ENCODE measurements at places on chromosomes 3 and 15.

DNA sequence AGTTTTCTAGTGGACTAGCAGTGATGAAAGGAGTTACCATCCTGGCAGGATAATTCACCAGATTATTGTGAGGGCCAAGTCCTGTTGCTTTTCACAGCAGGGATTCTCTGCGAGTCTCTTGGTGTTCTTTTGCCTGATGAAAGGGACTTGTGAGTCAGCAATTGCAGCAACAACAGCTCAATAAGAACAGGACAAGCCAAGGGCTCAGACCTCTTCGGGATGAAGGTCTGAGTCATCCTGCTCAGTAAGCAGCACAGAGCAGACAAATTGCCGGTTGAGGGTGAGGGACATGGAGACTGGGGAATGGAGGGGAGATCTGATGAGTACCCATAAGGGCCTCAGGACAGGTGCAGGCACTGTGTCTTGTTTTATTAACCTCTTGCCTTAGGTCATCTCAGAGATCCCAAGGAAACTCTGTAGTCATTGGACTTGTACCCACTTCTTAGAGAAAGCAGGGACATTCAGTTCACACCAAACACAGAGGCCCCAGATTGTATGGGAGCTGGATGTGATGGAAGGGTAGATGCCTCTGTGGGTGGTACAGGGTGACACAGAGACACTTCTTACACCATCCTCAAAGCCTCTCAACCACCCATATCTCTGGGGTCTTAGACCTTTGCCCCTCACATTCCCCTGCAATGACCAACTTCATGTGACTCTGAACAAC is 173.8 kb upstream of the TLE3 start:
- no peak for DNase-seq

- DNase-seq: no peak
Measured at GRCh38 chr3:13110678-13111116, 37.5 kb upstream of the IQSEC1 start.

GRCh38 chr3:171817074-171817800 is 7.0 kb upstream of the PLD1 start:
- DNase-seq: no peak

- no peak for DNase-seq
Measured at GRCh38 chr3:153277029-153277428, 115.0 kb downstream of the RAP2B start.

- DNase-seq: no peak
Measured at GRCh38 chr3:37770938-37771918, 90.5 kb upstream of the CTDSPL start.

DNA sequence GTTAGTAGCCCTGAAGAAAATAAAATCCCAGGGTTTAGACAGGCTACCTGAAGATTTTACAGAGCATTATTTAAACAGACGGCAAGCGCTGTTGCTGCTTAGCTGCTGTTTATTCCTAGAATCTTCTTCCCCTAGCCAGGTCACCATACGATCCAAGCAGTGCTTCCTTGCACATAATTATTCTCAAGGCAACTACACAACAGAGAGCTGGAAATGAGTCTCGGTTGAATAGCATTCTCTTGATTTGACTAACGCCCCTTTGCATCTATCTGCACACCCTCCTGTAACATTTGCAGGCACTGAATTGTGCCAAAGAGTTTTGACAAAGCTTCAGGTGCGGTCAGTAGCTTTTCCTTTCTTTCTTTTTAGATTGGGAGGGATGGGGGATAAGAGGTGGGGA is 564.4 kb downstream of the TBL1XR1 start:
- no peak for DNase-seq

- DNase-seq: no peak
Measured at GRCh38 chr3:3589715-3590130, 209.5 kb upstream of the LRRN1 start.

GRCh38 chr3:135965506-135966270 is at the start of gene PPP2R3A:
Gene PPP2R3A, plus strand, starts transcription at chr3:135965728. Its CDS starts 35,771 bp downstream, at chr3:136001499.
- DNase-seq: peak; percentile 84

- DNase-seq: peak; percentile 44
Measured at GRCh38 chr3:158105710-158106253, 438 bp downstream of the SHOX2 start.

- no peak for DNase-seq
Measured at GRCh38 chr3:50562861-50563260, 4.7 kb downstream of the C3orf18 start.

DNA sequence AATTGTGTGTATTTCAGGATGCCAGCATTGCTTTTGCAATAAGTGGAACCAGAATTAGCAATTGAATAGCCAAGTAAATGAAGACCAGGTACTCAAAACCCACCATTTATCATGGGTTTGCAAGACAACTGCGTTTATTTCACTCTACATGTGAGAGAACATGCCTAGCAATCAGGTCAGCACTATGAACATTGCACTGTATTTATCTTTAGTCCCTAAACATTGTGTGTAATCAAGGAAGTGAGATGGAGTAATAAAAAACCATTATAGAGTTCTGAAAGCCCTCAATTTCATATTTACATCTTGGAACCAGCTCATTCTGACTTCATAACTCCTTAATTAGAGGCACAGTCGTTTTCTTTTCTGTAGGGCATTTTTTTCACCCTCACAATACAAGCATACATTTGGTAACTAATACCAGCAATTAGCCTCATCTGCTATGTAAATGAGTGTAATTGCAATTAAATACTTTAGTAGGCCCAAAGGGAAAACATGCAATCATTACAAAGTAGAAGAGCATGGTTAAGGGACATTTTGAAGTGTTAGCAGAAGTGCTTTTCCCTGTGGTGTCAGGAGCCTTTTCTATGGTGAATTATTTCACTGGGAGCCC is 153.1 kb upstream of the DPH6 start:
- no peak for DNase-seq

- DNase-seq: no peak
Measured at GRCh38 chr3:134892761-134893160, 97.7 kb downstream of the EPHB1 start.

GRCh38 chr3:195146131-195146530 is 124.8 kb downstream of the XXYLT1 start:
- no peak for DNase-seq

DNA sequence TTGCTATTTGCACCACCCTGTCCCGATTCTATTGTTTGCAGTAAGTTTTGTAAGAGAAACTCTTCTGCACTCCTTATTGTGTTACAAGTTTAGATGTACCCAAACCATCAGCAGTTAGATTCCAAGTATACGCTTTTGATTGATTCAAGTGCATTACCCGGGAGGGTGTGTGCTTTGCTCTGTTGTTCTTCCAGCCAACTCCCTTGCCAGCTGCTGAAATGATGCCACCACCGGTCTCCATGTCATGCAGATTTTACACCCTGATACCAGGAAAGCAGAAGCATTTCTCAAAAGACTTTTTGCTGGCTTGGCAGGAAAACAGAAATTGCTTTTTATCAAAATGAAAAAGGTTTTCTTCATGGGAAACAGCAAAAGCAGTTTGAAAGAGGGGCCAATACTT is 1006.6 kb upstream of the CFAP20DC start:
- DNase-seq: no peak

- DNase-seq: no peak
Measured at GRCh38 chr3:79341961-79342360, 425.8 kb downstream of the ROBO1 start.

Data from NCI-H1105 (cell line).